ENCODE measurements at places on chromosomes 2 and 18.
A peak's percentile ranks its signal among the peaks of the same experiment; 100 is the strongest.

DNA sequence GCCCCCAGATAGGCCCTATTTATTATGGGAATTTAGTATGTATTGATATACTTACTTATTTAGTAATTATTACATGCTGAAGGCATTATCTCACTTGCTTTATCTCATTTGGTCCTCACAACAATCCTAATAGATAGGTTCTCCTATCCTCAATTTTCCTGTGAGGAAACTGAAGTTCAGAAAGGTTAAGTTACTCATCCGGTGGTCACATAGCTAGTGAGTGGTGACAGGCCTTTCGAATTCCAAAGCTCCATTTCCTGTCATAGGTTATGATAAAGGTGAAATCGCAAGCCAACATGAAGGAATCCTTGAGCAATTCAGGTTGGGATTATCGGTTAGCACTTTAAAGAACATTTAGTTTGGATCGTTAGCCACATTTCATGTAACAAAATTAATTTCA is 33.3 kb downstream of the NAB1 start:
- peaks cover 36% of the 10 kb centered on the region for H3K4me1 ChIP-seq
- no peaks in the 10 kb centered on the region for H3K27me3 ChIP-seq
- H3K27ac ChIP-seq: no peak overlapping the region
- DNase-seq: no peak
- peaks cover 26% of the 10 kb centered on the region for H3K36me3 ChIP-seq

DNA sequence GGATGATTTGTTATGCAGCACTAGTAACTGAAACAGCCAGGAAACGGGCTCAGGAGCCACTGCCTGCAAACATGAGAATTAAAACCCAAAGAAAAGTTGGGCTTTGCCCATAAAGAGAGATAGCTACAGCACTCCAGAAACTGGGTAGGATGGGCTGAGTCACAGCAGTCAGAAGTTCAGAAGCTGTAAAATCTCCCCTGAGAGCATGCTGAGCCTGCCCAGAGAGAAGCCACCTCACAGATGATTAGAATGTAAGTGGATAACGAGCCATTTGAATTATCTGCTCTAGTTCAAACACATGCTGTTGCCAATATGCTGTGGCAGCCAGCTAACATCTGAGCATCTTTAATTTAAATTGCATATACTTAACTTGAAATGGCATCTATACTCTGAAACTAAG is 388.1 kb upstream of the ACVR2A start:
- no peak for DNase-seq
- no peaks in the 10 kb centered on the region for H3K27me3 ChIP-seq
- H3K36me3 ChIP-seq: no peaks in the 10 kb centered on the region

DNA sequence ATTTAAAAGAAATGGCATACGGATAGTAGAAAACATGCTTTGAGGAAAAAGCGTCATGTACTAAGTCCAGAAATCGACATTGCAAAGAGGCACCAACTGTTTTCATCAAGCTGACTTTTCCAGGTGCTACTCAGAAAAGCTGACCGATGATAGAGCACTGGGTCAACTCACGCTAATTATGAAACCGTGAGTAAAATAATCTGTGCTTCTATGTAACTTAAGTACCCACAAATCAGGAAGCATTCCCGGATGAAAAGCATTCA is 353 bp upstream of the NUP35 start:
- peaks cover 8% of the 10 kb centered on the region for H3K27me3 ChIP-seq
- H3K36me3 ChIP-seq: peaks cover 20% of the 10 kb centered on the region
- peak overlapping the region; percentile 91 for H3K4me3 ChIP-seq
- DNase-seq: no peak
- peak overlapping the region; percentile 98 for H3K27ac ChIP-seq

DNA sequence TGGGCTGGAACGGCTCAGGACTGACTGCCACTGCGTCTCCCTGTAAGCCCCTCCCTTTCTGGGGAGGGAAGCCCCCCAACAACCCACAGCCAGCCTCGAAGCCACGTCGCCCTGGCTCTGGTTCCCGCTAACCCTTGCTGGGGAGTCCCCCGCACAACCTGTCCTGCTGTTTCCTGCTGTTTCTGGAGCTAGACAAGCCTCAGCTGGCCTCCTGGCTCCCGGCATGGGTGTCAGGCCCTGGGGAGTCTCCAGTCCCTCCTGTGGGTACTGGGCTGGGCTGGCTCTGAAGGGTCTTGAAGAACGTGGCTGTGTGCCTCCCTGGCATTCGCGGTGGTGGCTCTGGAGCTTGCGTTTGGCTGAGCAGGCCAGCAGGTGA is 20.9 kb downstream of the NFATC1 start:
- no peaks in the 10 kb centered on the region for H3K27me3 ChIP-seq
- H3K4me3 ChIP-seq: no peak overlapping the region
- H3K27ac ChIP-seq: no peak overlapping the region
- peaks cover 42% of the 10 kb centered on the region for H3K4me1 ChIP-seq
- peaks cover 56% of the 10 kb centered on the region for H3K36me3 ChIP-seq

DNA sequence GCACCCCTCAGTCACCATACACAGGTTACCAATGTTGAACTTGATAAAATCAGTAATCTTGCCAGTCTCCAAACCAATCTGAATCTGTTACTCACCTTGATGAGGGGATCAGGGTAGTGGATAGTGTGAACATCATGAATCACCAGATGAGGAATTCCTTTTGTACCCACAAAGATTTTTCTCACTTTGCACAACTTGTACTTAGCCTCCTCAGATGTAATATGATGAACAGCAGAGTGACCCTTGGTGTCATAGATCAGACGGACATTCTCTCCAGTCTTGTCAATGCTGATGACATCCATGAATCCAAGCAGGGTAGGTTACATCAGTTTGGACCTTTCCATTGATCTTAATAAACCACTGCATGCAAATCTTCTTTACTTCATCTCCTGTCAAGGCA is 54.7 kb downstream of the MDH1 start:
- peaks cover 13% of the 10 kb centered on the region for H3K27me3 ChIP-seq
- H3K27ac ChIP-seq: no peak overlapping the region
- no peak overlapping the region for H3K4me3 ChIP-seq
- no peaks in the 10 kb centered on the region for H3K4me1 ChIP-seq
- H3K36me3 ChIP-seq: no peaks in the 10 kb centered on the region

DNA sequence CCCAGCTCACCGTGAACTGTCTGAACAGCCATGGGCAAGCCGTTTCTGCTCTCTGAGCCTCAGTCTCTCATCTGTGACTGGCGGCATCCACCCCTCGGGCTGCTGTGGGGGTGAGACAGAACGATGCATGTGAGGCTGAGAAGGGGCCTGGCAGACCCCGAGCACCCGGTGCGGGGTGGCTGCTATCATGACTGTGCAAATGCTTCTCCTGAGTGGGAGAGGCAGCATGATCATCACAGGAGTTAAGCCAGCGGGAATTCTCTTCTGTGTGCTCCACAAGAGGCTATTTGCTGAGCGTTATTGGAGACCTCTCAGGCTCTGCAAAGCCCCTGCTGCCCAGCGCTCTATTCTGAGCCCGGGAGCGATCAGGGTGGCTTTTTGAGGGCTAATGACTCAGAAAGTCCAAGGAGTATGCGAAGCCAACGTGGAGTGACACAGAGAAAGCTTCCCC is 45.8 kb upstream of the ID2 start:
- peaks cover 3% of the 10 kb centered on the region for H3K4me1 ChIP-seq
- DNase-seq: no peak

DNA sequence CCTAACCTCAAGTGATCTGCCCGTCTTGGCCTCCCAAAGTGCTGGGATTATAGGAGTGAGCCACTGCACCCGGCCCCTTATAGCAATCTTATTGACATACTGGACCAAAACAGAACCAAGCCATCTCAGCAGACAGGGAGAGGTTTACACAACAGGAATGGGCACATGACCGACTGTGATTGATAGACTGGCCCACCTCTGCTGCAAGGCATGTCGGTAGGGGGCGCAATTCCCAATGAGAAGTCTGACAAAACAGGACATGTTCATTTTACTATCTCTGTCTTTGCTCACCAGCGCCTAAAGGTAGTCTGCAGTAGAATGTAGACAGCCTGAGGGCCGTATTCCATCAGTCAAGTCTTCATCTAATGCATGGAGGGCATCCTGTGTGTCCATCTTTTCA is 2.0 kb downstream of the LYPD6B start:
- H3K36me3 ChIP-seq: no peaks in the 10 kb centered on the region
- peak; percentile 75 for DNase-seq
- no peaks in the 10 kb centered on the region for H3K4me1 ChIP-seq
- H3K27ac ChIP-seq: no peak overlapping the region
- H3K4me3 ChIP-seq: no peak overlapping the region

- no peaks in the 10 kb centered on the region for H3K27me3 ChIP-seq
- DNase-seq: no peak
- no peak overlapping the region for H3K4me3 ChIP-seq
Measured at GRCh38 chr2:150295544-150295943, 191.9 kb downstream of the RND3 start.

DNA sequence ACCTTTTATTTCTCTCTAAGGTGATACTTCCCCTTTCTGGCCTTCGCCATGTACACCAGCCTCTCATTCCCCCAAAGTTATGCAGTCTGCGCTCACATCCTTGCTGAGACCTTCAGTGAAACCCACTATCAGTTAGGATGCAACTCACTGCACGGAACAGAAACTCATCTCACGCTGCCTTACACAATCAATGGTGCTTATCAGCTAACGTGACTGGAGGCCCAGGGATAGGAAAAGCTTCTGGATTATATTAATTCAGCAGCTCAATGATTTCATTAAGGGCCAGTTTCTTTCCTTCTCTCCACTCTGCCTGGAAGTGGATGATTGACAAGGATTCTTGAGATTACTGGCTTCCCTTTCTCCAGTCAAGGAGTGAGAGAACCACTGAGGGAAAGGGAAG is 44.8 kb downstream of the CDH2 start:
- no peaks in the 10 kb centered on the region for H3K36me3 ChIP-seq
- no peak overlapping the region for H3K27ac ChIP-seq
- H3K4me1 ChIP-seq: no peaks in the 10 kb centered on the region
- no peak for DNase-seq
- no peak overlapping the region for H3K4me3 ChIP-seq
- no peaks in the 10 kb centered on the region for H3K27me3 ChIP-seq
